Neuronal stem cell (in vitro differentiated cells): ENCODE measurements at places on chromosomes 2 and 18.
A peak's percentile ranks its signal among the peaks of the same experiment; 100 is the strongest.

DNA sequence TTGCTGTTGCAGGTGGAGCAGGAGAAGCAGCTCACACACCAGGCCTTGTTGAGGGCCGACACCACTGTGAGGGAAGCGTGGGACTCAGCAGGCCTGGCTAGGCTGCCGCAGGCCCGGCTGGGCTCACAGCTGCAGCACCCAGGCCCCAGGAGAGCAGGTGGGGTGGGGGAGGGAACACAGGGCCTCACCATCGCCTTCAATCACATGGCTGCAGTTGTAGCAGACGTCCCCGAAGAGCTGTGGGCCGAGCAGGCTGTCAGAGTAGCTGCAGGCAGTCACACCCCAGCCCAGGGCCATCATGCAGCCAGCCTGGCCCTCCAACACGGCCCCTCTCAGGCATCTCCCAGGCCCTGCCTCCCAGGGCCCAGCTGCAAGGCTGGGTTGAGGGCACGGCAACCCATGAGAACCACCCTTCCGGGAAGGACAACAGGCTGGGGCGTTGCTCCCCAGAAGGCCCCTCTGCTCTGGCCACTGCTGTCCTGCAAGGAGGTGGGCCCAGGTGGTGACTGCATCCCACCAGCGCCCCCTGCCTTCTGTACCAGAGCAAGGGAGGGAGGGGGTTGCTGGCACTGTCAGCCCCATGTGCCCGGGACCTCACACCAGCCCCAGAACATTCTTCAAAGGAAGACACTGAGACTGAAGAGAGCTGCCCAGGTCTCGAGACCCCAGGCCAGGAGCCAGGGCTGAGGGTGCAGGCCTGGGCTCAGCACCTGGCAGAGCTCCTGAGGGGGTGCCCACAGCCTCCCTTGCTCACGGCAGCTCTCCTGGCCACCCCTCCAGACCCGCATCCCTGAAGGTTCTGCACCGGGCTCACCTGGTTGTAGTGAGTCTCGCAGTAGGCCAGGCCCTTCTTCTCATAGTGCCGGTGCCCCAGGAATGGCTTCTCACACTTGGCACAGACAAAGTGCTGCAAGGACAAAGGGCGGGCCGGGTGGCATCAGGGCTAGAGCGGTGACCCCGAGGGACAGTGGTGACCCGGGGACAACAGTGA, 5.6 kb upstream of the GPR17 start:
- no peak for DNase-seq

- DNase-seq: no peak
These were observed 15.7 kb downstream of the STK39 start for GRCh38 chr2:168231609-168232241.

- DNase-seq: no peak
These were observed 28.1 kb downstream of the IL18R1 start for GRCh38 chr2:102383722-102384121.

GRCh38 chr2:185384822-185385560, 353.6 kb upstream of the FSIP2 start:
- no peak for DNase-seq

DNA sequence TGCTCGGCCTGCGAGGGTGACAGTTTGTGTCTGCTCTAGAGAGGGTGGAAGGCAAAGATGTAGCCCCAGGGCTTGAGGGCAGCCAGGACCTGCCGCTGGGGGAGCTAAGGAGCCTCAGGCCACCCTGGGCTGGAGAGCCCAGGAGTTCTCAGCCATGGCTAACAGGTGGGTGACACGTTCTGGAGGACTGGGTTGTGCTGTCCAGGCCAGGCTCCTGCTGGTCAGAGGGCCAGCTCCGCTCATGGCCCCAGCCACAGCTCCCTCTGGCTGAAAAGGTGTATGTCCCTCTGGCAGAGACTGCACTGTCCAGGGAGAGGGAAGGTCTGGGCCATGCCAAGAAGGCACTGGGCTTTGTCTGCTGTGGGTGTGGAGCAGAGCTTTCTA, 19.2 kb downstream of the TMEM185B start:
- DNase-seq: no peak

GRCh38 chr2:21333684-21334083, 209.9 kb downstream of the TDRD15 start:
- no peak for DNase-seq

- DNase-seq: no peak
These were observed 23.3 kb upstream of the RMC1 start for GRCh38 chr18:23479829-23480505.

DNA sequence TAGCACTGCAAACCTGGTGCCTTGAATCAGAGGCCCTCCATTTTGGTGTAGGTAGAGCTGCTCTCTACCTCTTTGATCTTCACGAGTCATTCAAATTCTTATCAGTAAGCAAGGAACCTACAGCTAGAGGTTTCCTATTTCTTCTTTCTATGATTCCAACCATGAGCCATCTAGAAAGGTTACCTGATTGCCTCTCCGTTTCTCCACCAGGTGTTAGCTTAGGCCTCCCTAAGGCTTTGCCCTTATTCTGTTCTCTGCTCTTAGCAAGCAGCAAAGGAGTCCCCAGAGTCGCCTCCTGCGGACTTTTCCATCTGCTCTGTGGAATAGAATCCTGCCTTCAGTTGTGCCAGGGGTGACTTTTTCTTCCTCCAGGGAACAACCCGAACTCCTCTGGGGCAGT, 173.6 kb downstream of the GRB14 start:
- no peak for DNase-seq

GRCh38 chr2:112579241-112579640, 5.2 kb upstream of the CHCHD5 start:
- DNase-seq: no peak

- no peak for DNase-seq
These were observed 193.1 kb upstream of the UBE2E3 start for GRCh38 chr2:180787330-180787729.

DNA sequence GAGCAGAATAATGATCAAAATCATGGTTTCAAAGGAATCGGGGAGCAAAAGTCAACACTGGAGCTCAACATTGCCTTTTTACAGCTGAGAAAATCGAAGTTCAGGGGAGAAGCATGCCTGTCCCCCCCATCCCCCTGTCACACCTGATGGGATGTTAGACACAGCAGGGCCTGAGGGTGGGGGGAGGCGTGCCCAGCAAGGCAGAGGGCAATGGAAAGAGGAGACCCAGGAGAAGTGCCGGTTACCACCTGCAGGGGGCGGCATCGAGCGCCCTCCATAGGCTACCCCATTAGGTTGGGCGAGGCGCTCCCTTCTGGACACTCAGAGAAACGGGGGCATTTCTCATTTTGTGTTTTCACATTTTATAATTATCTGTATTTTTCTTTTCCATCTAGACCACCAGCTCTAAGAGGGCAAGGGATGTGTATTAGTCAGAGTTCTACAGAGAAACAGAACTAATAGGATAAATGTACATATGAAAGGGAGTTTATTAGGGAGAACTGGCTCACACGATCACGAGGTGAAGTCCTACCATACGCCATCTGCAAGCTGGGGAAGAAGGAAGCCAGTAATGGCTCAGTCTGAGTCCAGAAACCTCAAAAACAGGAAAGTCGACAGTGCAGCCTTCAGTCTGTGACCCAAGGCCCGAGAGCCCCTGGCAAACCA, 271.3 kb downstream of the LRATD1 start:
- peak; percentile 18 for DNase-seq

DNA sequence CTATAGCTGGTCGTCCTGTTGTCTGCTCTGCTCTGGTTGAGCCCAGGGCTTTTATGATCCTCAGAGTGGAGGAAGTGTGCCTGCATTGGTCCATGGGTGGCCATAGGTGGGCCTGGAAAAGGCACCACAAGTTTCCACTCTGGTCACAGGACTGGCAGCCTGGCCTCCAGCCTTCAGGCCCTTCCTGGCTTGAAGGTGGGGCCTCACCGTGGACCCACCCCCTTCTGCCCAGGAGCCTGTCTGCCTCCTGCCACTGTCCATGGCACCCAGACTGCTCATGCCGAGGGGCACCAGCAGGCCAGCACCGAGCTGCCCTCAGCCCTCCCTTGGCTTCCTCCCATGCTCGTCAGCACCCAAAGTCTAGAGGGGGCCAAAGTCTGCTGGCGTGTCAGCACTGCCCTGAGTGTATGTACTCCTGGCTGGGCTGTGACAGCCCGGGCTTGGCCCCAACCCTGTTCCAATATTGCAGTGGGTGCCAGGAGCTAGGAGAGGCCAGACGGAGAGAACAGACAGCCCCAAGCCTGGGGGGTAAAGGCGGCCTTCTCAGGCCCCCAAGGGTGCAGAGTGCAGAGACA, 529.4 kb downstream of the DCC start:
- DNase-seq: no peak

- no peak for DNase-seq
These were observed 67.1 kb downstream of the ANTXR1 start for GRCh38 chr2:69080071-69080470.

GRCh38 chr2:127619877-127620705, 25.9 kb upstream of the GPR17 start:
- DNase-seq: no peak

- no peak for DNase-seq
These were observed 2.0 kb upstream of the TBC1D8 start for GRCh38 chr2:101153077-101153707.

DNA sequence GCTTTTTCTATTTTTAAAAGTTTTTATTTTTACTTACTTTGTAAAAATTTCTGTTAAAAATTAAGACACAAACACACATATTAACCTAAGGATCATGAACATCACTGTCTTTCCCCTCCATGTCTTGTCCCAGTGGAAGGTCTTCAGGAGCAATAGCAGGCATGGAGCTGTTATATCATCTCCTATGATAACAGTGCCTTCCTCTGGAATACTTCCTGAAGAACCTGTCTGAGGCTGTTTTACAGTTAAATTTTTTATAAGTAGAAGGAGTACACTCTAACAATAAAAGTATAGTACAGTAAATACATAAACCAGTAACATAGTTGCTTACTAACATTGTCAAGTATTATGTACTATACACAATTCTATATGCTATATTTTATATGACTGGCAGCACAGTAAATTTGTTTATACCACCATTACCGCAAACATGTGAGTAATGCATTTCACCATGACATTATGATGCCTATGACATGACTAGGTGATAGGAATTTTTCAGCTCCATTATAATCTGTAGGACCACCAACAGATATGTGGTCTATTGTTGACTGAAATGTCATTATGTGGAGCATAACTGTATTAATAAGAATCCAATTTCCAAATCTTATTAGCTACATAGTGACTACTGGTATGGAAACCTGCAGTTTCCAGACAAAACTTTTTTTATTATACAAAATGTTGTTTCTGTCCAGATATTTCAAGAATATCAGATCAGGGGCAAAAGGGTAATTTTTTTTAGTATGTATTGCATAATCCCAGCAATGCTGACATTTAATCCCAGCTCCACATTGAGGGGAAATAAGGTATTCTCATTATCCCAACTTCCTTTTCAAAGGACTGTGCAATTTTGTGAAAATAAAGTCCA, 337.2 kb upstream of the SLC39A10 start:
- DNase-seq: no peak

GRCh38 chr2:239499726-239500573, 99.1 kb upstream of the HDAC4 start:
- DNase-seq: no peak

DNA sequence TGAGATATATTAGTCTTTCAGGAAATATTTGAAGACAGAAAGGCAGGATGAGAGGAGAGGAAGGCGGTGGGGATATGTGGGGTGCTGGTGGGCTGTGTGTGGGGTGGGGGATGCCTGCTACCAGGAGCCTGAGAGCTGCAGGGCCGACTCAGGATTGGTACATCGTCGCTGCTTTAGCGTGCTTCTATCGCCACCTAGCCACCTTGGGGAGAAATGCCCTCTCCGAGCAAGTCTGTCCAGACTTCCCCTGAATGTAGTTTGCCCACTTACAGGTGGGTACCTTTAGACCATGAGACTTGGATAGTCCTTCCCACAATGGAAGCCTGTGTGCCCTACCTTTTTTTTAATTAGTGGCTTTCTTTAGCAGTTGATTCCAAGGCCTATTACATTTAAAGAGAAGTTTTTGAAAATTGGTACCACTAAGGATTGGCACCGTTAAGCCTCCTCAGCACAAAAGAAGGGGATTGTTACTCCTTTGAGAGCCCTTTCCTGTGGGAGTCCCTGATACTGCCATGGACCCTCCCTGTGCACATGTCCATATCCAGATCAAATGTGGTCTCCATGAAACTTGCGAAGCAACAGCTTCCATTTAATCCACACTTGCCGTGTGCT, 114.1 kb upstream of the NDUFV2 start:
- DNase-seq: peak; percentile 55

- DNase-seq: no peak
These were observed 1.9 kb upstream of the IL1R2 start for GRCh38 chr2:101989740-101990460.

GRCh38 chr2:100105678-100106054, 36.7 kb downstream of the AFF3 start:
- no peak for DNase-seq

GRCh38 chr18:75659535-75660023, 232.1 kb upstream of the SMIM21 start:
- no peak for DNase-seq

- no peak for DNase-seq
These were observed 158.6 kb downstream of the DOCK10 start for GRCh38 chr2:224883700-224884099.

GRCh38 chr2:67446491-67446911, 49.4 kb downstream of the ETAA1 start:
- DNase-seq: no peak

GRCh38 chr18:56747032-56747658, 96.0 kb downstream of the WDR7 start:
- no peak for DNase-seq

- DNase-seq: no peak
These were observed 103.9 kb upstream of the LRP1B start for GRCh38 chr2:142234741-142235140.

DNA sequence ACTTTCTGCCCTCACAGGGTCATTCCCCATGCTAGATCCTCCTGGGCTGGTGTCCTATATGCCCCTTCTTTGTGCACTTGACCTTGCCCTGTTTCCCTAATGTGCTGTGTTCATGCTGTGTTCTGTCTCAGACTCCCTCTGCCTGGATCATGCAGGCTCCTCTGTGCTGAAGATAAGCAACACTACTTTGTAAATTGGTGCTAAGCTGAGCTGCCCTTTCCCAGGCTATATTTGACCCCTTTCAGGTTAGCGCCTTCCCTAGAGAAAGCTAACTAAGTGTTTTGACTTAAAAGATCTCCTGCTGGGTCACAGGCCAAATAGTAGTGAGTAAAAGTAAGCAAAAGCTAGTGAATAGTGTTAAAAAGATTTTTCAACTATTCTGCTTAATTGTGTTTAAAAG, 257.2 kb upstream of the RGPD4 start:
- no peak for DNase-seq

DNA sequence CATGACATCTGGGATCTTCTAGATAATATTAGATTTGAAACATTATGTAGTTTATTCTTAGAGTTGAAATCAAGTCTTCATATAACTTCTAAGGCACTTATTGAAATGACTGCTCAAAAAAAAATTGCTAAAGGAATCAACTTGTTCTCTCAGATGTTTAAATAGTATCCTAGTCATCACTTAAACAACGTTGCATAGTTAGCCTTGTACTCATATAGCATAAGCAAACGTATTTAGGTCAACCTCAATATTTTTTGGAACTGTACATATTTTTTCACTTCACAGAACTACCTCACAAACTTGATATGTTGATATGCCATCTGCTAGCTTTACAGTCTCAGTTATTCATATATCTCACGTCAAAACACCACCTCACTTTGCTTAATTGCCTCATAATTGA, 47.1 kb upstream of the CREB1 start:
- DNase-seq: no peak

- DNase-seq: no peak
These were observed 853 bp downstream of the LANCL1 start for GRCh38 chr2:210475706-210476105.

- DNase-seq: no peak
These were observed 567.0 kb upstream of the CRIM1 start for GRCh38 chr2:35788543-35788942.
